ENCODE measurements at places on chromosomes 13 and 19.

GRCh38 chr19:43519436-43520088 is 7.4 kb downstream of the ETHE1 start:
- peak; percentile 80 for DNase-seq

DNA sequence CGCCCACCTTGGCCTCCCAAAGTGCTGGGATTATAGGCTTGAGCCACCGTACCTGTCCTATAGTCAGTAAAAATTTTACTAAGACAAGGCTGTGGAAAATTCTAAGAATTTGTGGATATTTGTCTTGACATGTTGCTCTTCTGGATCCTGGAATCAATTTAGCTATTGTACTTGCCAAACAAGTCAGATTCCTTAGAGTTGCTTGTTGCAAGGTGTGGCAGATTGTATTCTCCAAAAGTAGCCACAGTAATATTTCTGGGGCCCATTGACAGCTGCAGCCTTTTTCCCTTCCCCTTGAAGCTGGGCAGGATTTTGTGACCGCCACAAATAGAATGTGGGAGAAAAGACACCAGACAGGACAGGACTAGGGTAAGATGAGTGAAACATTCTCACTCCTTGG is 98.8 kb upstream of the TMTC4 start:
- DNase-seq: no peak

DNA sequence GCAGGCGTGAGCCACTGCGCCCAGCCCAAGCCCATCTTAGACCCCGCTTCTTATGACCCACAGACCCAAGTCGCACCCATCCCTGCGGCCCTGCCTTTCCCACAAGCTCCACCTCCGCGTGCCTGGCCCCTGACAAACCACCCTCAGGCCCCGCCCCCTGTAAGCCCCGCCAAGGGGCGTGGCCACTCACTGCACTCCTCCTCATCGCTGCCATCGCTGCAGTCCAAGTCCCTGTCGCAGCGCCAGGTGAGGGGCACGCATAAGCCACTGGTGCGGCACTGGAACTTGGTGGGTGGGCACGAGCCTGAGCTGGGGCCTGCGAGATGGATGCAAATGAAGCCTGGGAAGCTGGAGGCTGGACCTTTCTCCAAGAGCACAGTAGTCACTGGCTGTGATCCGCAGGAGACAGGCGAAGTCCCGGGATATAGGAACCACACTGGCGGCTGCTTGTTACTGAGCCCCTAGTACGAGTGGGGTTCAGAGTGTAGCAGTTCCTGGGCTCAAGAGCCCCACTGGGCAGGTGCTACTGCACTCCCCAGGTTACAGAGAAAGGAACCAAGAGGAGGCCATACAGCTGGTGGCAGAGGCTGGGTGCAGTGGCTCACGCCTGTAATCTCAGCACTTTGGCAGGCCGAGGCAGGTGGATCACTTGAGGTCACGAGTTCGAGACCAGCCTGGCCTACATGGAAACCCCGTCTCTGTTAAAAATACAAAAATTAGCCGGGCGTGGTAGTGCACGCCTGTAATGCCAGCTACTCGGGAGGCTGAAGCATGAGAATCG is 3.1 kb downstream of the CD320 start:
- no peak for DNase-seq

- DNase-seq: no peak
Observed at GRCh38 chr19:32914879-32915660, 45.5 kb upstream of the SLC7A9 start.

DNA sequence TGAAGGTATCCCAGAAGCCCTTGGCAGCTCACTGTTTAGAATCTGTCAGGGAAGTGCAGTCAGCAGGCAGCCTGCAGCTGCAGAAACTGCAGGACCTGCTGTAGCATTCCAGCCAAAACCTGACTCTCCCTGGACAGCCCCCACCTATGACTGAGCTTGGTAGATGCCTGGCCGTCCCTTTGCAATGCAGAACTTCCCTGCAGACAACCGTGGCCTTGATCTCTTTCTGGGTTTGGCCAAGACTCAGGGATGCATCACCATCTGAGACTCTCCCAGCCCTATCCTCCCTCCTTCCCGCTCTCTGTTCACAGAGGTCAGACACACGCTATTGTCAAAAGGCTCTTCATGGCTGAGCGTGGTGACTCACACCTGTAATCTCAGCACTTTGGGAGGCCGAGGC is 99.4 kb downstream of the ZNF557 start:
- no peak for DNase-seq

GRCh38 chr13:87754097-87754496 is 82.9 kb downstream of the SLITRK5 start:
- no peak for DNase-seq

DNA sequence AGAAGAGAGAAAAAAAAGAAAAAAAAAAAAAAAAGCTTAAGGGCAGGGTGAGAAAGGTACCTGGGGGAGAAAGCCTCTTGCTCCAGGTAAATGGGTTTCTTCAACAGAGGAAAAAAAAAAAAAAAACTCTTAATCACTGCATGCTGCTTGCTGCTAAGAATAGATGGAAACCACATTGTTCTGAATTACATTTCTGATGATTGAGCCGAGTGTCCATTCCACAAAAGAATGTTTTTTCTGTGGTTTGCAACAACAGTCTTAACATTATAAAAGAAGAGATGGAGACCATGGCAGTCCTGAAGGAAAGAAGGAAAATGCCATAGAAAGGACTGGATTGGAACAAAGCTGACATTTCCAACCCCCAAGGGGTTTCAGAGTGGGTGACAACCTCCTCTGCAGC is 1312.7 kb downstream of the SLITRK1 start:
- no peak for DNase-seq

GRCh38 chr13:40169476-40169875 is 497.0 kb downstream of the FOXO1 start:
- DNase-seq: no peak

GRCh38 chr19:43430976-43431375 is 16.3 kb downstream of the TEX101 start:
- no peak for DNase-seq

DNA sequence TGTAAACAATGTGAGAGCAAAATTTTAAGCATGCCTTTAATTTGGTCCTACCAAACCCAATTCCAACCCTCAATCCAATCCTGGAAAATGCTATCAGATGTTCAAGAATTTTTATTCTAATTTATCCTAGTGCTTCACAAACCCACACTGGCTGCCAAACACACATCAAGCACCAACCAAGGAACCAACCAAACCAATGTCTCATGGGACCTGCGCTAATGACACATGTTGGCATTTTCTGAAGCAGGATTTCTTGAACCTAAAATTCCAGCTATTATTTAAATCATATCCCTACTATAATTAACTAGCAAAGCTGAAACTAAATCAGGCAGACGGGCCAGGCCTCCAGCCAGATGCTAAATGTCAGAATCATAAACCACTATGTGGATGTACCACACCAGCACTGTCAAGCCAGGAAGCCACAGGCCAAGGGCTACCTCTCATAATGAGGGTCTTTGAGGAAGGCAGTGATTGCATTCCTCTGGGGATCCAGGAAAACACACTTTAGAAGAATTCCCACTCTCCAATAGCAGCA is 5.8 kb downstream of the LATS2 start:
- DNase-seq: no peak

- DNase-seq: no peak
Observed at GRCh38 chr13:110533771-110534670, 27.5 kb downstream of the RAB20 start.

- DNase-seq: no peak
Observed at GRCh38 chr19:36483653-36484052, 5.7 kb downstream of the ZNF566 start.

GRCh38 chr13:43191546-43191945 is 168.2 kb downstream of the DNAJC15 start:
- DNase-seq: no peak

DNA sequence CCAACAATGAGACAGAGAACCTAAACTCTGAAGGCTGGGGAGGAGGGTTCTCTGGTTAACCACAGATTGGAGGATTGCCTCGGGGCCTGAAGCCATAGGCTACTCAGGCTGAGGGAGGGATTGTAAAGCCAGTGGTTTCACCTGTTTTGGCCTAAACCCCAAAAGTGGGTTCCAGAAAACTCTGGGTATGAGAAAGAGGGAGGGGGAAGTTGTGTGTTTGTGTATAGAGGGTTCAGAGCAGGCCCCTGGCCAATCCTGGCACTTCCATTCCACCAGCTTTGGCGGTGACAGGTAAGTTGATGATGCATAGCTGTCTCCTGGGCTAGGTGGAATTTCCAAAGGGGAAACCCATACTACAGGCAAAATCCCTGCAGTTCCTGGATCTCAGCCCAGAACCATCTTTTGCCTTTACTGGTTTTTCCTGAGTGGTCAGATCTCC is 13.5 kb upstream of the CCDC97 start:
- DNase-seq: no peak

DNA sequence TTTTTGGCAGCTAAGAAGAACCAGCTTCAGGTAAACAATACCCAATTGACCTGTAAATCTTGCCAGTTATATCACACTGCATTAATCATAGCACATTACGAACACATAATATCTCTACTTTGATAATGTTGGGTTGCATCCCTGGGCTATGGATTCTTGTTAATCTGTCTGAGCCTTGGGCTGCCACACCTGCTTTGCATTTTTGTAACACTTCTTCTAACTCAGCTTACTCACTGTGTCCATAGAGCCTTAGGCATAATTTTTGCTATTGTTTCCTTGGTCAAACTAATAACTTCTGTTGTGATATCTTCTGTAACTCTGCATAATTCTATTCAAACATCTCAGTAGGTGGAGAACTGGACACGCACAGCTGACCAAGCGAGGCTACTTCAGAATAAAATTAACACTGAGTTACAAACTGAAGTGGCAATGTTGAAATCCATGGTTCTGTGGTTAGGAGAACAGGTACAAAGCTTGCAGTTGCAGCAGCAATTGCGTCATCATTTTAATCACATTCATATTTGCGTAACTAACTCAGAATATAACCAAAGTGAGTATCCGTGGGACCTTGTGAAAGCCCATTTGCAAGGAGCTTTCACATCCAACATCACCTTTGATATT is 6.4 kb downstream of the ZNF350 start:
- no peak for DNase-seq

GRCh38 chr13:62014299-62014698 is 598.6 kb upstream of the PCDH20 start:
- no peak for DNase-seq

DNA sequence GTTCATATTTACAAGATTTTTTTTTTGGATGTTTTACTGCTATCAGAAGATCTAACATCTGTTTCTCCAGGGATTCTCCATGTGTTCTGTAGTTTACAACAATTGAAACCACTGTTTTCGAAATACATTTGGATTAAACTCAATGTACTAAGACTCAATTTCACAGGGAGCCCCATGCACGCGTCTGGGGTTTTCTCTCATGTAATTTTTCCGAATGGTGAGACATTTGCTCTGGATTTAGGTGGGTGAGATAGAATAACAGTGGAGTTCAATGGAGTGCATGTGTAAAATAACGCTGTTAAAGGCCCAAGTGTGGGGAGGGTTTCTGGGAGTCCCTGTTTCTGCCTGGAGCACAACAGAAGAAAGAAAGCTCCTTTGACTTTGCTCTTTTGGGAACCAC is 330.3 kb downstream of the TSHZ3 start:
- no peak for DNase-seq

- no peak for DNase-seq
Observed at GRCh38 chr19:6078068-6078467, 32.2 kb downstream of the RFX2 start.

DNA sequence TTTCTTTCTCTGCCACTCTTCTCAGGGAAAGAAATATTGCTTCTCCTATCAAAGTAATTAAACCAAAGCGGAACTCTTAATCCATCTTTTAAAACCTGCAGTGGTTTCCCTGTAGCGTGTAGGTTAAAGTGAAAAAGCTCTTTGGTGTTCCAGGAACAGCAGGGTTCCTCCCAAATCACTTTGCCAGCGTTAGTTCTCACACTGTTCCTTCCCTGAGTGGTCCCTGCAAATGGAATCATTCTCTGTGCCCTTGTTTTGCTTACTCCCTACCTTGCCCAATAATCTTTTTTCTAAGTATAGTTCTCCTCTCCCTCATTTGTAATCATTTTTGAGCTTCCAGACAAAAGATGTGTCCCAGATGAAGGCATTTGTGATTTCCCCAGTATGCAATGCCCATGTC is 207.5 kb downstream of the HS6ST3 start:
- no peak for DNase-seq

- DNase-seq: peak; percentile 49
Observed at GRCh38 chr13:99442273-99442895, 58.9 kb upstream of the TM9SF2 start.

DNA sequence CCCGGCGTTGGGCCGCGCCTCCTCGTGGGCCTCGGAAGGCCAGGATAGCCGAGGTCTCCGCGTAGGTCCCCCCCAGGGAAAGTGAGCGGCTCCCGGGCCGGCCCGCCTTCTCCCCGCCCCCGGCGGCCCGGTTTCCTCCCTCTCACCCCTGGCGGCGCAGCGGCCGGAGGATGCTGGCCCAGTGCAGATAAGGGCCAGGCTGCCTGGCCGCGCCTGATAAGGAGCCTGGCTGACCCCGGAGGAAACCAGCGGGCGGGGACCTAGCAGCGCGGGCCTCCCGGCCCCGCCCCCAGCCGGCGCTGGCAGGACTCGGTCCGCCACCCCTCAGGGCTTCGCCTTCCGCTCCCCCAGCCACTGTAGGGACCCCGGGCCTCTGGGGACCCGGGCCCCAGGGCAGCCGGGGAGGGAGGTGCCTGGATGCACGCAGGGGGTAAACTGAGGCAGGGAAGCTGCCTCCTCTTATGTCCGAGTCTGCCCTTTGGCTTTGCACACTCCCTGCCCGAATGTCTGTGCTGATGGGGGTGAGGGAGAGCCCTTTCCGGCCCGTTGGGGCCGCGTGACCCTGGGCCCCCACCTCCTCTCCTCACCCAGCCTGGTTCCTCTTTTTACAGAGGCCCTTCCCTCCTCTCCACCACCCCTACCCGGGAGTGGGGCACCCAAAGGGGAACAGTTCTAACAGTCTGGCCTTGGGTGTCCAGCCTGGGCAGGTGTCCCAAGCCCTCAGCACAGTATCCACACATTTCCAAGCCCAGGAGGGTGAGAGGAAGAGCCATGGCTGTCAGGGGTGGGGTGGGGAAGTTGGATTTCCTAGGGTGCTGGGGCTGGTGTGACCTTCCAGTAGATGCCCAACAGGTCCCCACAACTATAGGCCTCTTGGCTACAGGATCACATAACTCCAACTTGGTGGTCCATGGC is at the start of gene LYL1:
TSS of gene LYL1 (minus strand) at position 193 of the 915 bp plus-strand sequence. CDS start 1,687 bp downstream, outside the sequence.
- DNase-seq: no peak

- no peak for DNase-seq
Observed at GRCh38 chr13:113122550-113123225, at the start of gene F10. F10 (plus strand) TSS chr13:113122799; CDS start chr13:113122856, 57 bp downstream.

DNA sequence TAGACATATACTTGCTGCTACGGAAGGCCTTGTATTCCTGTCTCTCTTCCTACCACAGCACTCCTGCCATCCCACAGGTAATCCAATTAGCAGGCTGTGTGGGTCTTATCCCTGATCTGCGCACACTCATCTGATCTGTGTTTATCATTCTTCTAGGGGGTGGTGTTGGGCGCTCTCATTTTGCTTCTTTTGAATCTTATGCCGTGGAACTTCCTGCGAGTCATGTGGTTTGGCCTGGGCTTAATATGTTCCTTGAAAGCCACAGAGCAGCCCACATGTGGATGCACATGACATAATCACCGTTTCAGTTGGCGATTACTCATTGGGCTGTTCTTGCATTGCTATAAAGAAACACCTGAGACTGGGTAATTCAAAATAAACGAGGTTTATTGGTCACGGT is 7.5 kb downstream of the RASA3 start:
- peak; percentile 60 for DNase-seq

All from stimulated activated CD4-positive, alpha-beta T cell treated with anti-CD3 and anti-CD28 coated beads, Interleukin-2, amount 100 ng/mL, for 48 hours (primary cell).